ENCODE measurements at places on chromosomes 12 and 14.

GRCh38 chr12:1830981-1831963, 10.9 kb downstream of the LRTM2 start:
- peak; percentile 52 for DNase-seq

GRCh38 chr14:55099756-55100155, 29.3 kb upstream of the LGALS3 start:
- peak; percentile 55 for DNase-seq

DNA sequence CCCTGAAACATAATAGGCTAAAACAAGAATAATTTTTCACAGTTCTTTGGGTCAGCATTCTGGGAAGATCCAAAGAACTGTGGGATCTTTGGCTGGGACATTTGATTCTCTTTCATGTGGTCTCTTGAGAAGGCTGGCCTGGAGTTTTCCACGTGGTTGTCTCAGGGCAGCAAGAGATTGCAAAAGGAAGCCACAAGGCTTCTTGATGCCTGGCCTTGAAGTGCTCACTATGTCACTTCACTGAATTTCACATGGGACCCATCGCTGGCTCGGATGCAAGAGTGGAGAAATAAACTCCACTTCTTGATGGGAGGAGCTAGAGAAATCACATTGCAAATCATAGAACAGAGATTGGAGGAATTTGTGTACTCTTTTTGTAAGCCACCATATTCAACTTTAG, 343.4 kb downstream of the MED13L start:
- DNase-seq = no peak

GRCh38 chr12:107131832-107132616, 38.7 kb upstream of the CRY1 start:
- peak; percentile 65 for DNase-seq

DNA sequence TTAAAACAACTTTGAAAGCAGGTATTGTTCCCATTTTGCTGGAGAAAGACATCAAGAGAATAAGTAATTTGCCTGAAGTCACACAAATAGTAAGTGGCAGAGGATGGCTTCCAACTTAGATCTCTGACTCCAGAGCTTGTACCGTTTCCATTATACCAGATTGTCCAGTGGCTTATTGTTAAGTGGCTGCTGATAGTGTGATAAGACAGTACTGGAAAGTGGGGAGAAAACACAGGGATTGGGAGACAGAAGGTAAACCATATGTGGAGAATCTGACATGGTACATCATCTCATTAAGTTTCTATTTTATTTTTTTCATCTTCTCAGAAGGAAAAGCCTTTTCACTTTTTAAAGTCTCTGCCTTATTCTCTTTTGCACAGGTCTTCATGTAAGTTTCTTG, 108.5 kb downstream of the SRGAP1 start:
- DNase-seq = no peak

DNA sequence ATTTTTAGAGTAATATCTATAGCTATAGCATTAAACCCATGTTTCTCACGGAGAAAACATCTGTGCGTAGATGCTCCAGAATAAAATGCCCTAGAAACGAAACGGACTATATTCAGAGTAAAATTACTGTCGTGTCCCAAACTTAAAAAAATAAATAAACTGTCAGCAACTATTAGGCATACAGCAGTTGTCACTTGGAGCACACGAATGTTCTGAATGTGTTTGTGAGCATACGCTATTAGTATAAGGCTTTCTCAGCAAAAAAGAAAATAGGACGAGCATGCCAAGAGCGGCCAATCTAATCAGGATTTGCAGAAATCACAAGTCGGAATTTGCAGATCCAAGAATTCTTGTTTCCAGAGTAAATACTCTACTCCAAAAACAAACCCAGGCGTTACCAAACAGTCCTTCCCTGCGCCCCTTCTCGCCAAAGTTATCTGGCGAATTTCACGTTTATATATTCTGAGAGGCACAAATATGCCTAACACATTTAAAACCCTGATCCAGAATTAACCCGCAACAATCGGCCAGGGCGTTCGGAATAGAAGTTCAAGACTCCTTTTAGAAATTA, 836 bp downstream of the PTPN21 start:
- DNase-seq = no peak
